ENCODE measurements at places on chromosomes 1 and 21.
A peak's percentile ranks its signal among the peaks of the same experiment; 100 is the strongest.

GRCh38 chr1:30998171-30998570 is 67.3 kb downstream of the PUM1 start:
- DNase-seq, result no peak

DNA sequence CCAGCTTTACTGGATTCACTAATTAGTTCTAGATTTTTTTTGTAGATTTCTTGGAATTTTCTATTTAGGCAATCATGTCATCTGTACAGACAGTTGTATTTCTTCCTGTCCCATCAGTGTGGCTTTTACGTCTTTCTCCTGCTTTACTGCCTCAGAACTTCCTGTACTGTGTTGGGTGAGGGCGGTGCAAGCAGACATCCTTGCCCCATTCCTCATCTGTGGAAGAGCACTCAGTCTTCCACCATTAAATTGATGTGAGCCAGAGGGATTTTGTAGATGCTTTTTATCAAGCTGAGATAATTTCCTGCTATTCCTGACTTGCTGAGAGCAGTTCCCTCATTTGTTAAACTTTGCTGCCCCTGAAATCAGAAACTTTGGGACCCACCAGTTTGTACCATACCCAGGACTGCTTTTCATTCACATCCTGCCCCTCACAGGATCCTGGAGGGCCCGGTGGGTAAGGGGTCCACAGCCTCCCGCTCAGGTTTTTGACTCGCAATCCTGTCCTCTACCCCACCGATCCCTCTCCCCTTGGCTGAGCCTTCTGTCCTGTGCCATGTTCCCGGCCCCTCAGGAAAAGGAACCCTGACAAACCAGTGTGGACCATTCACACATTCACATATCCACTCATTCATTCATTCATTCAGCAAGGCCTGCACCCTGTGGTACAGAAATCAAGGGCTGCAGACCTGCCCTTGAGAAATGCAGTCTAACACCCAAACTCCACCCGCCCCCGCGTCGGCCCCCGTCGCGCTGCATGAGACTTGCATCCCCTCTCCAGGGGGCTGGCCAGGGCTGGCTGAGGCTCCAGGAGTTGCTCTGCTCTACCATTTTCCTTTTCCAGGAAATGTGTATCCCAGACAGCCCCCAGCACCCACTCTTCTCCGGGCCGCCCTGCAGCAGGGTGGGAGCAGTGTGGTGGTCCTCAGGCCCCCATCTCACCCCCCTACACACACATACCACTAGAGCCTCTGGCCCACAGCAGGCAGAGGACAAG is 246.5 kb upstream of the VAMP3 start:
- DNase-seq, result no peak

DNA sequence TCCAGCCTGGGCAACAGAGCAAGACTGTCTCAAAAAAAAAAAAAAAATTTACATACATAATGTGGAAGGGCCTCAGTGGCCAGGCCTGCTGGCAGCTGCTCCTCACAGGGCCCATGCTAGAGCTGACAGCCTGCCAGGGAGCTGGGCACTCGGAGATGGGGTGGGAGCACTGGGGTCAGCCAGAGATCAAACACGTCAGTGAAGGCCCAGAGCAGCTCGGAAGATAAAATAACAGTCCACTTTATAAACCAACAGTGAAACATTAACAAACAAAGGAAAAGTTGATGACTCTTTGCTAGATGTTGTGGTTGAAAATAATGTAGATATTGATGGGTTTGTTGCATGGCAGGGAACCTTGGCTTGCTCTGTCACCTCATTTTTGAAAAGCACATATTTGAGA is 42.7 kb downstream of the ATP5PF start:
- no peak for DNase-seq

- peak; percentile 61 for DNase-seq
Measured at GRCh38 chr1:244318512-244318911, 133.2 kb downstream of the ADSS2 start.

DNA sequence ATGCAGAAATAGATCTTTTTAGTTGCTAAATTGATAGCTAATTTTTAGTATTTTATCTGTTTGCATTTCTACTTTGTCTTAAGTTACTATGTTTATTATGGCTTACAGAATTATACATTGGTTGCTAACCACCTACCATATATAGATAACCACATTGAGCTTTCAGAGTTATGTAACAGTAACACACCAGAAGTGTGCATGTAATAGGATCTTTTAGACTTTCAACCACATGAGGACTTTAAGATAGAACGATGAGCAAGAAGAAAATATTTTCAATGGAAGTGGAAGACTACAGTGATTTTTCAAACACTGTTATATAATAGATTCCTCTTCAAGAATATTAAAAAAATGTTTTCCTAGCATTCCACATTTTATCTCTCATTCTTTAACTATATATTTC is 28.8 kb downstream of the TOR1AIP1 start:
- no peak for DNase-seq

DNA sequence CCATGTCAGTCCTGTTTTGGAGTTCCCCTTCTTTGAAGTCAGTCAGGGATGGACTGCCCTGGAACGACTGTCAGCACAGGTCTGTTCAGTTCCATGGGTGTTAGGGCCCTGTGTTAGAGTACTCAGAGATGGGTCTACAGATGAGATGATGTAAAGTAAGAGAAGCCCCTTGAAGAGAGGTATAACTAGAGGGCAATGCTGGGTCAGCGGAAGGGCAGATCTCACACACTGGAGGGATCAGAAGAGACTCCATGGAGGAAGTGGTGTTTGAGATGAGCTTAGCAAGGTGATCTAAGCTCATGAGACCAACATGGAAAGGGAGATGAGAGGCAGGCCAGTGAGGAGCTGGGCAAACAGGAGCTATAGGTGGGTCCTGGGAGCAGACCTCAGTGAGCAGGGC is 7.6 kb downstream of the PPFIA4 start:
- DNase-seq, result no peak

DNA sequence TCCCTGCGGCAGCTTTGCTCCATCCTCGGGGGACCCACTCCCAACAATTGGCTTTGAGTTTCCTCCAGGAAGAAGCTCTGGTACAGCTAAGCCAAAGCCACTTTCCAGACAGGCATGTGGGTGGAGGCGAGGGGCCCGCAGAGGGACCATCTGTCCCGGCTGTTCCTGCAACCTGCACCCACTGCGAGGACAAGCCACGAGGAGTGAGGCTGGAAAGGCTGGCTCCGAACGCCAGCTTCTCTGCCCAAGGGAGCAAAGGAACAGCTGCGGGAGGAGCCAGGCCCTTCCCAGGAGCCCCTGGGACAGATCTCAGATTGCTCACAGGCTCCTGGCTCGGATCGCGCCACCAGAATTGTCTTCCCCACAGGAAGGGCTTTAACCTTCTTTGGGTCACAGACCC is 28.3 kb upstream of the PEF1 start:
- DNase-seq, result no peak

GRCh38 chr1:81874461-81874860 is 73.7 kb downstream of the ADGRL2 start:
- no peak for DNase-seq

DNA sequence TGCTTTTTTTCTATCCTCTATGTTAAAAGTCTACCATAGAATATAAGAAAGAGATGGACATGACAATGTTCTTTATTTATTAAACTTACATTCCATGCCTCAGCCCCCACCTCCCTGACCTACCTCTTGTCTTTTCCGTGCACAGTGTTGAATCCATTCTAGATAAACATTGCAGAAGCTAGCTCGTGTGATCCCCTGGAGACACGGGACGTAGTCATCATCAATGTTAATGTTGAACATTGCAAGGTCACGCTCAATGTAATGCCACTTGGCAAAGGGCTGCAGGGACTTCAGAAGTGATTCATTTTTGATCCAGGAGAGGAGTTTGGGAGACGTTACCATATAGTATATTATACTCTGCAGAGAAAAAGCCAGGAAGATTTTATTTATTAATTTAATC is 66.4 kb downstream of the NTPCR start:
- DNase-seq, result no peak

DNA sequence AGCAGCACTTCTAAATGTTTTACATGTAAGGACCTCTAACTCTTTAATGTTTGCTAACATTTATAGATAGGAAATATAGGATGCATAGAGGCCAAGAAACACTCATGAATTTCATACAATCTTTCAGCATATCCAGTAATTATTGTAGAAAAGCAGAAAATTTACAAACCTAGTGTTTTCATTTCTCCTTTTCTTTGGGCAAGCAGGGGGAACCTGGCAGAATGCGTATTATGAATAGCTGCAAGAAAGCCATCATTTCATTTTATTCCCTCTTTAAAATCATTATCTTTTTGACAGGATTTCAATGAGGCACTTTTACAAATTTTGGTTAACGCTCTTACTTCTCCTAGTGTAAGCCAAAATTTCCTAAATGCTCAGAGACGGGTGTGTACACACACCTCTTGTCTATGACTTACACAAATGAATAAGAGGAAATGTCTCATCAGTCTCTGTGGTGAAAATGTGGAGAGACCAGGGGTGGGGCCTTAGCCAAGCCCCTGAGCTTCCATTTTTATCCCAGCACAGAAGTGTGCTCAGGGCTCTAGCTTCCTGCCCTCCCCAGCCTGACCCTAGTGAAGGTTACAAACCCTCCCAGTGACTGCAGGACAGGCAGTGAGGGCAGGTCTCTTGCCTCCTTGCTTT is 91.6 kb downstream of the LRRC8C start:
- DNase-seq, result peak; percentile 87

- DNase-seq, result no peak
Measured at GRCh38 chr1:92481971-92482664, 4.6 kb downstream of the GFI1 start.

DNA sequence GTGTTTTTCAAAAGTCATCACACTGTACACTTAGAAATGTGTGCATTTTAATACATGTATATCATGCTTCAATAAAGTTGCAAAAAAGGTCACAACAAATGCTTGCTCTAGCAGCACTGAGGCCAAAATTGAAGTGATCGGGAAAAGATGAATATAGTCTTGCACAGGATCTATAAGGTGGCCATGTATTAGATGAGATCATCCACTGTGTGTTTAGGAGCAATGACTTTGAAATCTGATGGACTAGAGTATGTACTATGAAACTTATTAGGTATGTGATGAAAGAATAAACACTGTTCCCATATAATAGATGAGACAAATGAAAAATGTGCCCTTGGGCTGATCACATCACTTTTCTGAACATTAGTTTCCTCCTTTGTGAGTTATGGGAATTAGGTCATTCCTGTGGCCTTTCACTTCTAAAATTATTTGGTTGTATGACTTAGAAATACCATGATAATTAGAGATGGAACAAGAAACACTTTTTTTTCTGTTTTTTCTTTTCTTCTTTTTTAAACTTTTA is 984.6 kb downstream of the ADGRL2 start:
- no peak for DNase-seq

GRCh38 chr1:203672346-203672745 is 45.7 kb downstream of the ATP2B4 start:
- DNase-seq, result no peak

DNA sequence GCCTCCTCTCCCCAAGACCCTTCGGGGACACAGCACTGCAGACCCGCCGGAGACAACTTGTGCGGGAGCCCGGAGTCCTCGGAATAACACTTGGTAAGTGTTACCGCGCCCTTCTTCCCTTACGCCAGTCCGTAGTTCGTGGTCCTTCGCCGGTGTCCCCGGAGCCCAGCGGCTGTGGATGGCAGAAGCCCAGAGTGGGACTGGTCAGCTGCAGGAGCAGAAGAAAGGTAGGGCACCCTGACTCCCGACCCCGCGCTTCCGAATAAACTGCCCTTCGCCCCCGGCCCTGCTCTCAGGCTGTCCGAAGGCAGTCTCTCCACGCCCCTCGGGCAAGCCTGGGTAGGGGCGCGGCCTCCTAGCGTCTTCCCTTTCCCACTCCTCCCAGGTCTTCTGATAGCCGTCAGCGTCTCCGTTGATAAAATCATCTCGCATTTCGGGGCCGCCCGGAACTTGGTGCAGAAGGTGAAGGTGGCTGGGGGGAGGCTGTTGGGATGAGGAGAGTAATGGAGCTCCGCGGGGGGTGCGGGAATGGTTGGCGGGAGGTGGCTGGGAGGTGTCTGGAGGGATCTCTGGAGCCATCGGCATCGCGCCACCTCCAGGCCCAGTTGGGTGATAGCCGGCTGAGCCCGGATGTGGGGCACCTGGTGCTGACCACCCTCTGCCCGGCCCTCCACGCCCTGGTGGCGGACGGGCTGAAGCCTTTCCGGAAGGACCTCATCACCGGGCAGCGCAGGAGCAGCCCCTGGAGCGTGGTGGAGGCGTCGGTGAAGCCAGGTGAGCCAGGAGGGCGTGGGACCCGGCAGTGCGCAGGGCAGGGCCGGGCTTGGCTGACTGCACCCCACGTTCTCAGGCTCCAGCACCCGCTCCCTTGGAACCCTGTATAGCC is 4.3 kb downstream of the RUSC1 start:
- peak; percentile 50 for DNase-seq

- DNase-seq, result no peak
Measured at GRCh38 chr1:82492159-82492558, 691.4 kb downstream of the ADGRL2 start.
